Activated CD8-positive, alpha-beta memory T cell treated with anti-CD3 and anti-CD28 coated beads, Interleukin-2, amount 10 ng/mL, durations not matched to agents 7 days and 5 days (primary cell): ENCODE measurements at places on chromosomes 1 and 21.

DNA sequence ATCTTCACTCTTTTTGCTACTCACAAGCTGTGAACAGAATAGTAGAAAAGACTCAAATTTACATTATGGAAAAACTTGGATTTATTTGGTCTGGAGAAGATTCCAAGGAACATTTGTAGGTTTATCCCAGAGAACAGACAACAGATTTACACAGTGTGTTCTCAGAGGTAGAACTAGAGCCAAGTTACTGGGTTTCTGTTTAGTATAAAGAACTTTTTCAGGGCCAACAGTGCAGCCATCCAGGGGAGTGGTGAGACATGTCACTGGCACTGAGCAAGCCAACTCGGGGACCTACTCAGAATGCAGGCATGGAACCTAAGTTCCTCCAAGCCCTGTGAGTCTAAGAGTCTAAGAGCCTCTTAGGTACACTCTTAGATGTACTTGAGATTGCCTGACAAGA lies 142.6 kb downstream of the OMA1 start:
- no peak for DNase-seq

DNA sequence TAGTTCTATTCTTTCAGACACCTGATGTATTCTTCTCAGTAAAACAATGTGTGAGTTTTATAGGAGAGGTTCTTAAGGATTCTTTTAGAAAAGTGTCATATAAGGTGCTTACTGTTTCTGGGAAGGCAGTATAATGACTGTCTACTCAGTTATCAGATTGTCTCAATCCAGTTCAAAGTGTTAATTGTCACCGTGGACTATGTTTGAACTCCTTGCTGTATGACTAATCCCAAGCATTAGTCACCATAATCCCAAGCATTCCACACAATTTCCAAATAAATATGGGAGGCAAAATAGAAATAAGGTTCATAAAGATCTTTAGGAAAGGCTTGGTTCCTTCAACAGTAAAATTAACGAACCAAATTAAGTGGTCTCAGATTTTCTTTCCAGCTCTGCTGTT lies 342.1 kb upstream of the NR5A2 start:
- no peak for DNase-seq

GRCh38 chr1:234774971-234775370 lies 165.0 kb upstream of the IRF2BP2 start:
- peak; percentile 34 for DNase-seq

DNA sequence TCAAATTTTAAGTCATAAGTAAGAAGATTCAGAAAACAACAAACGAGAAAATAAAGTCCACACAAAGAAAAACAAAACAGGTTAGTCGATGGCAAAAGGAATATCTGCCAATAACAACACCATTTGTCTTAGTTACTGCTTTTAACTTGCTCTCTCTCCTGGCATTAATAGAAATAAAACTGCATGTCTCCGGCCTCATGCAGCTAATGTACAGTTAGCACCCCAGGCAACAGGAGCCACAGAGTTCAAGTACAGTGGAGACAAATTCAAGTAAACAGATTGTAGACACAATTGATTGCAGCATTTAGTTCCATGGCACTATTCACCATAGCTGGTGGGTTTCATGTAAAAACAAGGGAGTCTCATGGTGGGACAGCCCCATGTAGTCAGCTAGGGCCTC lies 33.5 kb downstream of the SUSD4 start:
- DNase-seq: no peak

GRCh38 chr1:95169548-95169947 lies 52.4 kb downstream of the TLCD4 start:
- no peak for DNase-seq

- no peak for DNase-seq
Measured at GRCh38 chr1:230066031-230066430, 1.0 kb upstream of the GALNT2 start.

DNA sequence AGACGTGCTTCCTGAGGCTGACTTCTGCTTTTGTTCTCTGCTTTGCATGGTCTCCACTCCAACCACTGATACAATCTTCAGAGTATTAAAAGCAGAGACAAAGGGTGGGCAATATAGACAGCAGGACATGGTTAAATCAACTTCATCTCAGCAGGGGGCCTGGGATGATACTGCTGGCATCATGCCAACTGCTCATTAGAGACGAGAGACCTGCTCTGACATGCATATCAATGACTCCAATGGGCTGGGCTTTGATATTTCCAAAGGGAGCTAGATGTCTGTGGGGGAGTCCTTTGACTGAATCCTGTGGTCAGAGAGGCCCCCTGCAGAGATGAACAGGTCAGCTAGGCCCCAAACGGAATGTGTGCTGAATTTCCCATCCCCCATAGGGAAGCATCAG lies 106.6 kb downstream of the ACTL8 start:
- no peak for DNase-seq

- DNase-seq: no peak
Measured at GRCh38 chr1:44264451-44264771, 51.1 kb downstream of the DMAP1 start.

DNA sequence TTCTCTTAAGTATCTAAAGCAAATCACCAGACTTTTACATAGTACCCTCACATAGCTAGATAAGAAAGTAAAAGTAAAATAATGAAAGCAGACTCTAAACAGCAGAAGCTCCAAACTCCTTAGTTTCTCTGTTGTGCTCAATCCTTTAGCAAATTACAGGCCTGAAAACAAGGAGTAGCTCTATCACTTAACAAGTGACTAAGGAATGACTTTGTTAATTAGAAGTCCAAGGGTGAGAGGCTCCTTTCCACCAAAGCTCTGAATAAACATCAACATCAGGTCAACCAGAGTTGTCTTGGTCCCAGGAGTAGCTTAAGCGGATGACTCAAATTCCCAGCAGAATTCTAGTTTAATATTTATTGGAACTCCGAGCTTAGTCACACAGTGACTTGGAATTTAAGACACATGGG lies 5.9 kb downstream of the NRIP1 start:
- DNase-seq: no peak

- DNase-seq: no peak
Measured at GRCh38 chr1:54487571-54488050, 60.4 kb upstream of the ACOT11 start.

DNA sequence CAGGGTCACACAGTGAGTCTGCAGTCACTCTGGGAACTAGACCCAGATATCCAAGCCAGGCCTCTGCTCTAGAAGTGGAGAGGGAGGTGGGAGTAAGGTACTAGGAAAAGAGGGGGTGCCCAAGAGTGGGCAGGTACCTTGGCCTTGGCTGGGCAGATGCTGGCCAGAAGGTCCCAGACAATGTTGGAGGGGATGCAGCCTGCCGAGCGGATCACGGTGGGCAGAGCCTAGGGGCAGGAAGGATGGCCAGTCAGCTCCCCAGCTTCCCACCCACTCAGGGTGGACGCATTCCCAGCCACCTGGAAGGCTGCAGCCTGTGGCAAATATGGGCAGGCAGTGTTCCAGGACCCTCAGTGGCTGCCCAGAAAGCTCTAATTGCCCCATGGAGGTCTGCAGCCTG lies 23.3 kb downstream of the SPOCD1 start:
- DNase-seq: no peak

GRCh38 chr1:176719447-176719846 lies 256.5 kb downstream of the PAPPA2 start:
- no peak for DNase-seq

DNA sequence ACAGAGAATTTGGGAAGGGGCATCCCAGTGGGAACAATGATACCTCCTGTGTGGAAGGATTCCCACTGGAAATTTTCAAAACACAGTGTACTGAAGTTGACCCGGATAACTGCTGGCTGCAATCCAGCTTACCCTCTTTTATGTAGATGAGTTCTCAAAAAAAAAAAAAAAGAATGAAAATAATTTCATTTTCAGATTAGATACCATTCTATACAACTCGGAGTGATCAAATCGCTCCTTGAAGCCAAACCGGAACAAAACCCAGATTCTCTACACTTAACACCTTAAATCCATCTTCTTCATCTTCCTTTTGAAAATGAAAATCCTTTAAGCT lies 69.1 kb downstream of the KAZN start:
- no peak for DNase-seq

GRCh38 chr1:24420547-24420946 lies 4.9 kb downstream of the NIPAL3 start:
- no peak for DNase-seq

DNA sequence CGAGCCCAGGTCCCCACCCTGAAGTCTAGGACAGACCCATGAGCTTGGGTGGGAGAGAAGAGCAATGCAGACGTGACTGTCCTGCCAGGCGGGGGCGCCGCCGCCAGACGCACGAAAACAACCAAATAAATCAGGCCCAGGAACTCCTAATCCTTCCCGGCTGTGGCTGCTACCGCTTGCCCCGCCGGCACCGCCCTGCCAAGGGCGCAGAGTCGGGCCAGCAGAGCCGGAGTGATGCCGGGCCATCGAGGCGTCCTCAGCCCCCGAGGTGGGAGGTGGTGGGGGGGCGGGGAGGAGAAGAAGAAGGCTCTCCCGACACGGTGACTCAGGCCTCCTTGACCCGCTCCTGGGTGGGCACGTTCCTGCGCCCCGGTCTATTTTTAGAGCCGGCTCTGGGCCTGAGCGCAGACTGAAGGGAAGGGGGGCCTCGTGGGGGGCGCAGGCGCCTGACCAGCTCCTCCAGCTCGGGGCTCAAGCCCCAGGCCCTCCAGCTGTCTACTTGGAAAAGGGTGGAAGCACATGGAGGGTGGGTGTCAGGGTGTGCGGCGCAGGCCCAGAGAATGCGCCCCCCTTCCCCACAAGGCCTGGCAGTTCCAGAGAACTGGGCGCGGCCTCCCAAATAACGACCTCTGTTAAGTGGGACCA lies 10.7 kb upstream of the COL16A1 start:
- DNase-seq: no peak

- DNase-seq: no peak
Measured at GRCh38 chr1:9093091-9093490, 23.7 kb upstream of the SLC2A5 start.

DNA sequence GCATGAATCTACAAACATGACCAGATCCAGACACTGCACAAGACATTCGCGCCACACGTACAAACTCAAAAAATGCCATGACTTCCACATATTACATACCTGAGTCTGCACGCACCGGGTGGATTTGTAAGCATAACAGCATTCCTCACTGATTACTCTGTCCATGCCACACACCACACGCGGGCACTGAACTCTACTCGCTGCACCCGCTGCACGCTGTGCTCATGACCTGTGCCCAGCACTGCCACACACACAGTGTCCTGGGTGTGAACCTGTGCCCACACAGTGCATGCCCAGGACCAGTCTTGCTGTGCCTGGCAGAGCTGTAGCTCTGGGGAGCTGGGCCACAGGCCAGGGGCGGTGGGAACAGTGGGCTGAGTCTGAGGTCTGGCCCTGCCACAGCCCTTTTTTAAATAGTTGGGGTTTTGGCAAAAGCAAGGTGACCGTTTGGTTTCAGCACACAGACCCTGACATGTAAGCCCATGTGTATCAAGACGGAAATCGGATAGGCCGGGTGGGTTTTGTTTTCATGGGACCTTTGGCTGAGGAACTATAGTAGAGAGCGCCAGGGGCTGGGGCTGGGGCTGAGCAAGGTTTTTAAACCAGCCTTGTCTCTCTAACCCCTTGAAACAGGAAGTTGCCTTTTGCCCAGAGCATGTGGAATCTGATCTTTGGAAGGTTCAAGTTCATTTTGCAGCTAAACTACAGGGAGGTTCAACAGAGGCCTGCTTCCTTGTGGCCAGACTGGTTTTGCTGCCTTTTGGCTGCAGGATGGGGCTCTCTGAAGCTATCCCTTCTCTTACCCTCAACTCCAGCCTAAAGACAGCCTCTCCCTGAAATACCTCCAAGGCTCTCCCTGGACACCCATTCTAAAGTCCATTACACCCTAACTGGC lies 12.3 kb upstream of the GOLT1A start:
- no peak for DNase-seq

DNA sequence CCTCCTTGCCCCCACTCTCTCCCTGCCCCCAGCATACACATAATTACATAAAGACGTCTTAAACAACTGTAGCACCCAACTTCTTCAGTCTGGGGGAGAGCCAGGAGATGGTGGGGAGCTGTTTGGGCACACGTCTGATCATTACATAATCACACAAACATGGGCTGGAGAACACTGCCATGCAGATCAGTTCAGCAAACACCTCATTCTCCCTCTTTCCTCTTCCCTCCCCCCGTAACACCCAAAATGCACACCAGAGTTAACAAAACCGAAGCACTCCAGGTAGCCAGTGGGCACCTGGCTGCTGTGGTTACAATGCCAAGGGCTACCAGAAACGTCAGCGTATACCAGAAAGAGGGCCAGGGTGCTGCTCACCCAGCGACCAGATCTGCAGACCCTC lies 1.6 kb downstream of the HIVEP3 start:
- no peak for DNase-seq
